Right renal pelvis (tissue), 4 donors: ENCODE measurements at places on chromosomes 4 and X. TPM values are rescaled to one million over a fixed set of nuclear protein-coding genes. Genes with fewer than 3 reads are reported as not detected.

The POU3F4 gene
- polyA plus RNA-seq = 9.3 TPM

DNA sequence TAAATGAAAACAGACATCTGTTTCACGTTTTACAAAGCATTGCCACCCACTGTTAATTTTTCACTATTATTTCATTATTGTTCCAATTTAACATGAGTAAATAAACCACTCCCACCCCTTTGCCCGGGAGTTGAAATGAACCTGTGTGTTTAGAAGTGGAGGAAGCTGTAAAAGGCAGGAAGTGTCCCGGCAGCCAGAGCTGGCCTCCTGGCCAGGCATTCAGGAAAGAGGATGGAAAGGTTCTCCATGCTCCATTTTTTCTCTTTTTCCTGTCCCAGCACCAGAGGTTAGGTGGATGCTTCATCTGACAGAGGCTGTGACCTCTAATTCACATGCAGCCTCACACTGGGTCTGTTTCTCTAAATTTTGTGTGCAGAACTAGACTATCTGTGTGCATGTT lies 55.5 kb upstream of the LNX1 start:
- DNase-seq = no peak

DNA sequence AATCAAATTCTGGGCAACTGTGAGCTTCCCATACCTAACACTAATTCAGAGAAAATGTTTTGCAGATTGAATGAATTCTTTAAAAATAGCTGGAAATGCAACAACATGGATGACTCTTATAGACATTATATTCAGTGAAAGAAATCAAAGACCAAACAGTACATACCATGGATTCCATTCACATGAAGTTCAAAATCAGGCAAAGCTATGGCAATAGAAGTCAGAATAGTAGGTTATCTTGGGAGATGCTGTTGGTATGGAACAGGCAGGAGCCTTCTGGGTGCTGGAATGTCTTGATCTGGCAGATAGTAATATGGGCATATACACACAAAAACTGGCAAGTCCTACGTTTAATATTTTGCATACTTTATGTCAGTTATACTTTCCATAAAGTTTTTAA lies 25.5 kb upstream of the CBLL2 start:
- no peak for DNase-seq

GRCh38 chrX:119177278-119177677 lies 49.7 kb upstream of the KIAA1210 start:
- DNase-seq = no peak

The GABRG1 gene
- polyA plus RNA-seq = 0.20 TPM

DNA sequence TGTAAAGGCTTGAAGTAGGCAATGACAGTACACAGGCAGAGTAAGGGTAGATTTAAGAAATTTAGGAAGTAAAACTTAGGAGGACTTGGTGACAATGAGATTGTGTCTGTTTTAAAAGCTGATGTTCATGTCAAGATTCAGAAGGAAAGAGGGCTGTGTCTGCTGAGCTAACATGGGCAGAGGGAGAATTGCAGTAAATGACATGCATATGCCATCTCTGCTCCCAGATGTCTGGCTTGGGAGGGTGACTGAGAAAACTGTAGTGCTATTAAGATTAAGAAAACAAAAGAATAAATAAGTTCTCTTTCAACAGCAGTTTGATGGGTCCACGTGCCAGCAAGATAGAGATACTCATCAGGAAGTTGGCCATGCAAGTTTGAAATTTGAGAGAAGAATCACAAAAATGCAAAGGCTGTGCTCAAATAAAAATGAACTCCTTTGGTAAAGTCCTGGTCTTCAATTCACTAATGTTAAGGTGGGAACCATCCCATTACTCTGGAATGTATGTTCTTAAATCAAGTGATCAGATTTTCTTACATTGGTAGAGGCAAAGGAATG lies 7.2 kb downstream of the NFXL1 start:
- no peak for DNase-seq

The ASB11 gene
- polyA plus RNA-seq = 0.03 TPM

DNA sequence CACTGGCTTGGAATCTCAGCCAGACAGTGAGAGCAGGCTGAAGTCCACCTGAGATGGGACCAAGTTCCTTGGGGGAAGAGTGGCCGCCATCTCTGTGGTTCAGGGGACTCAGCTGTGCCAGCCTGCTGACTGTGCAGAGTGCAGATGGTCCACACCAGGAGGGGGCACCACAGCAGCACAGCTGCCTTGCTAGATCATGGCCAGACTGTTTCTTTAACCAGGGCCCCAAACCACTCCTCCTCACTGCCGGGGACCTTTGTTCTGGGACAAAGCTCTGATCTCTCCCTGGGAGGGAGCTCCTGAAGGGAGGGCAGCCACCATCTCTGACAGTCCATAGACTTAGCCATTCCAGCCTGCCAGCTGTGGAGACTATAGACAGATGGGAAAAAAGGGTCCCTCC lies 2189.6 kb downstream of the PCDH7 start:
- DNase-seq = no peak

DNA sequence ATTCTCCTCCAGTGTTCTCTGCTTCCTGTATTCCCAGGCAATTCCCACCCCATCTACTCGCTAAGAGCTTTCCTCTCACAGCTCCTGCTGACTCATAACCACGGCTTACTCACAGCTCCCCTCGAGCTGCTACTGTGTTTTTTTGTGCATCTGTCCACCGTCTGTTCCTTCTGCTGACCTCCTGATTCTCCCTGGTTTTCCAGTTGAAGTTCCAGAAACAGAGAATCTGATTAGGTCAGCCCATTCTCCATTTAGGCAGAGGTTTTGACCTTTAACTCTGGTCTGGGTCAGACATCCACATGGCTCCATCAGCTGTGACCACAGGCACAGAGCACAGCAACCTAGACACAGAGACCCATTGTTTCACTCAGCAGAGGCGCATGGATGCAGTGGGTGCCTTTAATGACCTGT lies 5.5 kb upstream of the SMIM20 start:
- no peak for DNase-seq

The NAA11 gene
- polyA plus RNA-seq = not detected

The KCNE5 gene
- 4.8 TPM for polyA plus RNA-seq

GRCh38 chrX:253451-254297 lies 27.5 kb upstream of the PLCXD1 start:
- no peak for DNase-seq

DNA sequence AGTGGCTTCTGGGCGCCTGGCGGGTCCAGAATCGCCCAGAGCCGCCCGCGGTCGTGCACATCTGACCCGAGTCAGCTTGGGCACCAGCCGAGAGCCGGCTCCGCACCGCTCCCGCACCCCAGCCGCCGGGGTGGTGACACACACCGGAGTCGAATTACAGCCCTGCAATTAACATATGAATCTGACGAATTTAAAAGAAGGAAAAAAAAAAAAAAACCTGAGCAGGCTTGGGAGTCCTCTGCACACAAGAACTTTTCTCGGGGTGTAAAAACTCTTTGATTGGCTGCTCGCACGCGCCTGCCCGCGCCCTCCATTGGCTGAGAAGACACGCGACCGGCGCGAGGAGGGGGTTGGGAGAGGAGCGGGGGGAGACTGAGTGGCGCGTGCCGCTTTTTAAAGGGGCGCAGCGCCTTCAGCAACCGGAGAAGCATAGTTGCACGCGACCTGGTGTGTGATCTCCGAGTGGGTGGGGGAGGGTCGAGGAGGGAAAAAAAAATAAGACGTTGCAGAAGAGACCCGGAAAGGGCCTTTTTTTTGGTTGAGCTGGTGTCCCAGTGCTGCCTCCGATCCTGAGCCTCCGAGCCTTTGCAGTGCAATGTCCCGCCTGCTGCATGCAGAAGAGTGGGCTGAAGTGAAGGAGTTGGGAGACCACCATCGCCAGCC lies at the start of gene ATOH1:
ATOH1 (plus strand) TSS at position 422 of the 663 bp plus-strand sequence; CDS start at position 596, 174 bp downstream.
- no peak for DNase-seq

- no peak for DNase-seq
Observed at GRCh38 chrX:155023907-155024833, 1.6 kb upstream of the F8 start.

GRCh38 chr4:142324572-142324971 lies 521.5 kb downstream of the INPP4B start:
- DNase-seq = no peak

The REELD1 gene
- 0.34 TPM for polyA plus RNA-seq

The TMEM255A gene
- polyA plus RNA-seq = 0.39 TPM

The TLR7 gene
- 0.60 TPM for polyA plus RNA-seq

GRCh38 chr4:109708990-109709389 lies 5.7 kb upstream of the CASP6 start:
- DNase-seq = no peak

The L1CAM gene
- polyA plus RNA-seq = 48.4 TPM

The SLC4A4 gene
- polyA plus RNA-seq = 75.8 TPM

- DNase-seq = no peak
Observed at GRCh38 chrX:13258052-13258444, 61.8 kb downstream of the ATXN3L start.

The POLA1 gene
- polyA plus RNA-seq = 18.7 TPM

DNA sequence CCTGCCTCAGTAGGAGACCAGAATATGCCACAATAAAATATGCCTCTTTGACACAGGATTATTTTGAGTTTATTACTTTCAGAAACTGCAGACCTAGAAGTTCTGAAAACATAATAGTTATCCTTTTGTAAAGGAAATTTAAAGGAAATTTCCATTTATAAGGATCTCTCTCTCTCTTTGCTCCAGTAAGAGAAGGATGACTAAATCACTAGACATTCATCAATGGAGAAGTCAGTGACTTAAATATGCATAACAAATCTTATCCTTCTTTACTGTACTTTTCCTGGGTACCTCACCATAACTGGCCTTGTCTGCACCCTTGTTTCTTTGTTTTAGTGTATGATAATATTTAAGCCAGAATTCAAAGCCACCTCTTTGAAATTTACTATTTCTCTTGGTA lies 28.3 kb upstream of the OPHN1 start:
- DNase-seq = no peak

DNA sequence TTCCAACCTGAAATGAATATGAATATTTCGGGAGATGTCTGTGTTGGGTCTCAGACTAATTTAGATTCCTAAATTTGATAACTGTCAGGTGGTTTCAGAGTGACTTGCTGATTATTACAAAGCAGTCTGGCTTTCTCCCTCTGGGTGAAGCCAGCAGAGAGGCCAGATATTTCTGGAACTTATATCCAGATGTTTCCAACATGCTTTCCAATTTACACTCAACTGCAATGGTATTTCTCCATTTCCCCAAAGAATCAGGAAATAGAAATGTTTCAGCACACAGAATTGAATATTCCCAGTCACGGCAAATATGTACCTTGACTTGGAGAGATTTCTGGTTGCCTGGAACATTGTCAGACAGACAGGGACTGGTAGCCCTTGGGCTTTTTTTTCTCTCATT lies 48.5 kb upstream of the EGFL6 start:
- DNase-seq = no peak

The CXCL1 gene
- polyA plus RNA-seq = 0.51 TPM

DNA sequence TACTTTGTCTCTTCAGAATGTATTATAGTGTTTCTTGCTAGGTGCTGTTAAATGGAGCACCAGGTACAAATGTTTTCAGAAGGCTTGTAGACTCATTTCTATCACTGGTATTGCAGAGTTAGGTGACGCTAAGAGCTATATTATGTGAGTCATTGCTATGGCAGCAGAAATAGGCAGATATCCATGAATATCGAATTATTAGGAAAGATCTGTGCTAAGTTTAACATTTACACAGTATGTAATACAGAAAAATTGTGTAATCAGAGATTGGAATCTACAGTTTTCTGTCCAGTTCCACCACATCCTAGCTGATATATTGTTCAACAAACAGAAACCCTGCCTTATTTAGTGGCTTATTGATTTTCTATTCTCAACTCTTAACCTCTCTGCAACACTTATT lies 1025.5 kb downstream of the STIM2 start:
- DNase-seq = no peak

The FGD1 gene
- 18.9 TPM for polyA plus RNA-seq

- DNase-seq = no peak
Observed at GRCh38 chrX:136779346-136779781, 1.4 kb downstream of the ARHGEF6 start.
